Aorta (tissue), 5 donors: ENCODE measurements at places on chromosomes 1 and 21. TPM values are rescaled to one million over a fixed set of nuclear protein-coding genes. Genes with fewer than 3 reads are reported as not detected.
A peak's percentile ranks its signal among the peaks of the same experiment; 100 is the strongest.

DNA sequence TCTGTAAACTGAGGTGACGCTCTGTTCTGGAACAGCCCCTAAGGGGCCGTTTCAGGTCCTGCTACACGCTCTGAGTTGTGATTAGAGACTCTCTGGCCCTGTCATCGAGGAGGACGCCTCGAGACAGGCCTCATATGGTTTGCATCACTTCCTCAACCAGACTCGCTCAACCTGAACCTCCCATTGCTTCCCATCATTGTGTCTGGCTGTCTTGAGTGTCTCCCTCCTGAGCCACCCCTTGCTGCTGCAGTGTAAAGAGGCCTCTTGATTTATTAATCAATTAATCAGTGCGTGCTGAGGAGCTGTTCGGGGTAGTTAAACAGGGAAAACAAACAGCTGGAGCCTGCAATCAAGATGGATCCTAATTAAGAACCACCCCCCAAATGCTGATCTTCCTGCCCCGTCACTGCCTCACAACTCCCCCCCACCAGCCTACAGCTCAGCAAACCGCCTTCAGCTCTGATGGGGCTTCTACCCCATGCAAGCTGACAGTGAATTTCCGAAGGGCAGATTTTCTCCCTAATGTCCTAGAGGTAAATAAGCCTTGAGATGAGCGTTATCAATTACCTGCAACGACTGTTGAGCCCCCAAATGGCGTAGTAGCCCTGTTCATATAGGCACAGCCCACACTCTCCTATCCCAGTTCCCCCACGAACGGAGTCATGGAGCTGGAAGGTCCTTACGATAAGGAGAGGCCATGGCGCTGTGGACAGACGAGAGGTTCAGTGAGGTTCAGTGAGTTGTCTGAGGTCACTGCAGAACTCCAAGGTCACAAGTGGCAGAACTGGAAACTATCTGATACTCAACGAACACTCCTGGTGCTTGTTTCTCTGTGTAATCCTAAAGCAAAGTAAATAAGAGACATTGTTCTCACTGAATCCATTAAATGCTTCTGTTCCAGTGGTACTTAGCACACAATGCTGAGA, 210.6 kb downstream of the KIF26B start:
- H3K4me3 ChIP-seq, result no peak overlapping the region
- no peaks in the 10 kb centered on the region for H3K27me3 ChIP-seq
- no peaks in the 10 kb centered on the region for H3K36me3 ChIP-seq
- no peaks in the 10 kb centered on the region for H3K4me1 ChIP-seq

The BRINP3 gene
- not detected for total RNA-seq

DNA sequence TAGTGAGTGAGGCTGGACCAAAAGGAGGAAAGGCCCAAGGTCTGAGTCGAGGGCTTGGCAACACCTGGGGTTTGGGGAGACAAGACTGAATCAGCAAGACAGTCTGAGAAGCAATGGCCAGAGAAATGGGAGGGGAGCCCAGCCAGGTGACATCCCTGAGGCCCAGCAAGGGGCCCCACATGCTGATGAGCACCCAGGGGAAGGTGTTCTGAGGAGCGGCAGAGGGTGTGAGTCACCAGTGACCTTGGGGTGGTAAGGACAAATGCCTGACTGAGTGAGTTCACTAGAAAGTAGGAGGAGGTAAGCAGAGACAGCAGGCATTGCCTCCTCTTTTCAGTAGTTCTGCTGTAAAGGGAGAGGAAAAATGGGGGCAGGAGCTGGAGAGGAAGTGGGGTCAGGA, 192.4 kb upstream of the GALNT2 start:
- H3K36me3 ChIP-seq, result no peaks in the 10 kb centered on the region
- no peak overlapping the region for H3K4me3 ChIP-seq
- peaks cover 3% of the 10 kb centered on the region for H3K4me1 ChIP-seq
- H3K27me3 ChIP-seq, result no peaks in the 10 kb centered on the region
- DNase-seq, result no peak
- H3K27ac ChIP-seq, result no peak overlapping the region

The SLC6A9 gene
- 18.9 TPM for total RNA-seq

DNA sequence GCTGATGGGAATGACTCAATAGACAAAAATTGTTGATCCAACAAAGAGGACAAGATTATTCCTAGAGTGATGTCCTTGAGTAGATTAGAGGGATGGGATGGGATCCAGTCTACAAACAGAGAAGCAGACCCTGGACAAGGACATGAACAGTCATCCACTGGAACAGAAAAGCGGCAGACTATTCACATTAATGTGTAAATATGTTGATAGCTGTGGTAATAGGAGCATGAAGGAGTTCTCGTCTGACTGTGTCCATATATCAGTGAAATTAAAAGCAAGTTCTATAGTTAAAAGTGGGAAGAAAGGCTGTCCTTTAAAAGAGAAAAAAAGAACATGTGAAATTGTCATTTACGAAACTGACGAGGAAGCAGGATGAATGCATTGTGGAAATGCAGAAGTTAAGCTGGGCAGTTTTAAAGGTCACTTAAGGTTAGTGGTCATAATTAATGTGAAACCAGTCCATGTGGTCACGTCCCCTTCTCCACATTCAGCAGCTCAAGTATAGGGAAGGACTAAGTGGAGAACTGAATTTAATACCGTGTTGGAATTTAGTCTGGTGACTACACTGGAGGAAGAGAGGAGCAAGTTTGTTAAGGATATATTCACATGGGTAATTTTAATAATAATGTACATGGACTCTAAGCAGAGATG, 62.1 kb downstream of the PIK3R3 start:
- no peaks in the 10 kb centered on the region for H3K27me3 ChIP-seq
- no peaks in the 10 kb centered on the region for H3K4me1 ChIP-seq
- DNase-seq, result no peak
- H3K4me3 ChIP-seq, result no peak overlapping the region
- H3K36me3 ChIP-seq, result no peaks in the 10 kb centered on the region

DNA sequence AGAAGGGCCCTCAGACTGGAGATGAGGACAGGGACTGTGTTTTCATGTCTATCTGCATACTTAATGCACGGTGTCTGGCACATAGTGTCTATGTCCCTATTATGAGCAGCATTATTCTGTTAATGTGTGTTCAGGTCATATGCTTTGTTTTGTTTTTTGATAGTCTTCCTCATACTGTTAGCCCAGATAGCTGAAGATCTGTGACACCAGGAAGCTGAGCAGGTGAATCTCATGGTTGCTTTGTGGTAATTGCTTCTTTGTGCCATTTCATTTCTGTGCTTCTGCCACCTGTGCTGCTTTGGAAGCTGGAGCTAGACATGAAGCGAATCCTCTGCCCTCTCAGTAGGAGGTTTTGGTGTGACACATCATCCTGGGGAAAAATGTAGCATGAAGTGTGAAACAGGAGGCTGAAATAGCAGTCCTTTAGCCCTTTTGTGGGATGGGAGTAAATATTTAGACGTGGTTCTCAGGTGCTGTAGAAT, 15.8 kb downstream of the SMAP2 start:
- no peaks in the 10 kb centered on the region for H3K36me3 ChIP-seq
- H3K27ac ChIP-seq, result no peak overlapping the region
- no peaks in the 10 kb centered on the region for H3K27me3 ChIP-seq
- H3K4me3 ChIP-seq, result no peak overlapping the region

The C1orf185 gene
- not detected for total RNA-seq

GRCh38 chr21:28776251-28776650, 216.4 kb downstream of the LTN1 start:
- H3K27me3 ChIP-seq, result no peaks in the 10 kb centered on the region
- DNase-seq, result no peak
- no peak overlapping the region for H3K27ac ChIP-seq
- no peaks in the 10 kb centered on the region for H3K4me1 ChIP-seq
- no peak overlapping the region for H3K4me3 ChIP-seq

The BCAN gene
- 0.36 TPM for total RNA-seq

DNA sequence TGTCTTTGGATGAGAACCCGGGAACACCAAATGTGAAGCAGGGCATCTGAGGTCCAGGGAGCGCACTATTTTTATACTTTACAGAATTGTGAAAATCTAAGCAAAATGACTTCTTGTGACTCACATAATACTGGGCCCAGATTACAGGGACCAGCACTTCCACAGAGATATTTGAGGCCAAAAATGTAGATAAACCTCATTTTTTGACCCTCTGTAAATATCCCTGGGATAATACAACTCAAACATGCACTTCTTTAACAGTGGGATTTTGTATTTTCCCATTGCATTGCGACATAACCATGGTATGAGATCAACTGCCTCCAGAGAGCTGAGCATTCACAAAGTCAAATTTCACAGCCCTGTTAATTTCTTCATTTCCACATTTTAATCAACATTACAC, 289.4 kb upstream of the ADGRL4 start:
- H3K4me3 ChIP-seq, result no peak overlapping the region
- no peaks in the 10 kb centered on the region for H3K27me3 ChIP-seq
- no peak for DNase-seq
- peaks cover 6% of the 10 kb centered on the region for H3K4me1 ChIP-seq
- no peak overlapping the region for H3K27ac ChIP-seq
- no peaks in the 10 kb centered on the region for H3K36me3 ChIP-seq

The SEMA4A gene
- 8.9 TPM for total RNA-seq

GRCh38 chr1:38586993-38587646, 272.5 kb downstream of the RRAGC start:
- H3K4me3 ChIP-seq, result no peak overlapping the region
- H3K27me3 ChIP-seq, result no peaks in the 10 kb centered on the region
- H3K36me3 ChIP-seq, result no peaks in the 10 kb centered on the region
- DNase-seq, result no peak

The PERM1 gene
- total RNA-seq, result 0.49 TPM

- peak overlapping the region; percentile 94 for H3K4me3 ChIP-seq
- H3K27me3 ChIP-seq, result no peaks in the 10 kb centered on the region
- peak; percentile 48 for DNase-seq
- no peaks in the 10 kb centered on the region for H3K4me1 ChIP-seq
- H3K36me3 ChIP-seq, result no peaks in the 10 kb centered on the region
Measured at GRCh38 chr1:3071565-3072390, 2.8 kb downstream of the PRDM16 start.

GRCh38 chr1:215241451-215241850, 158.9 kb downstream of the KCNK2 start:
- no peaks in the 10 kb centered on the region for H3K36me3 ChIP-seq
- no peak overlapping the region for H3K27ac ChIP-seq
- H3K4me3 ChIP-seq, result no peak overlapping the region
- DNase-seq, result no peak
- H3K27me3 ChIP-seq, result no peaks in the 10 kb centered on the region

DNA sequence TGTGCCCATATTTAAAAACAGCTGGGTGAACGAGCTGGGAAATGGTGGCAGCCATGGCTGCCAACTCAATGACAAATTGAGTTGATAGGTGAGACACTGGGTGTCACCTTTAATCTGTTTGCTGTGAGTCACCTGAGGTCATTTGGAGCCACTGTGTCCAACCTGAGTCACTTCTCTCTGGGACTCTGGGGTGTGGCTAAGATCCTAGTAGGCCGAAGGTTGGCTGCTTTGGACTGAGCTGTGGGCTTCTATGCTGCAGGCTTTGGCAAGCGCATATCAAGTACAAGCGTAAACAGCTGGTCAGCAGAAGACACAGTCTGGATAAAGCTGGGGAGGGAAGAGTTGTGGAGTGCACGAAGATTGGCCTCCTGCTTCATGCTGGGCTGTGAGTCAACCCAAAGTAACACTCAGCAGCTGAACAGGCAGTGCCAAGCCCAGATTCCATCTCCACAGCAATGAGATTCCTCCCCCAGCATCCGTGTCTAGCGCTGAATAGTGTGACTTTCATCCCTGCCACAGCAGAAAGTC, 24.0 kb downstream of the TEX35 start:
- no peaks in the 10 kb centered on the region for H3K27me3 ChIP-seq
- no peak overlapping the region for H3K27ac ChIP-seq
- no peaks in the 10 kb centered on the region for H3K36me3 ChIP-seq
- DNase-seq, result peak; percentile 59
- no peak overlapping the region for H3K4me3 ChIP-seq
